Posterior cingulate gyrus (tissue), 11 donors: ENCODE measurements at places on chromosomes 13 and 19.

DNA sequence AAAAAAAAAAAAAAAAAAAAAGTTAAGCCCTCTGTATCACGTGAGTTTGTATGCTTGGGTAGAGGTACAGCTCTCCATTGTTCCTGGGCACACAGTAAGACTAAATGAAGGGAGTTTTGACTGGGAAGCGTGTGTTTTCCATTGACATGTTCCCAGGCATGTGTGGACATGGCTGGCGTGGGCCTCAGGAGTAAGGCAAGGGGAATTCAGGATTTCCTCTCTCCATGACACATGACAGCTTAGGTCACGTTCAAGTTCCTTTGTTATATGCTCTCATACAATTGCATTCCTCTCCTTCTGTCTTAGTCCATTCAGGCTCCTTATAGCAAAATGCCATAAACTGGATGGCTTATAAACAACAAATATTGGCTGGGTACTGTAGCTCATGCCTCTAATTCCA lies 17.1 kb upstream of the MAP3K10 start:
- DNase-seq: no peak

DNA sequence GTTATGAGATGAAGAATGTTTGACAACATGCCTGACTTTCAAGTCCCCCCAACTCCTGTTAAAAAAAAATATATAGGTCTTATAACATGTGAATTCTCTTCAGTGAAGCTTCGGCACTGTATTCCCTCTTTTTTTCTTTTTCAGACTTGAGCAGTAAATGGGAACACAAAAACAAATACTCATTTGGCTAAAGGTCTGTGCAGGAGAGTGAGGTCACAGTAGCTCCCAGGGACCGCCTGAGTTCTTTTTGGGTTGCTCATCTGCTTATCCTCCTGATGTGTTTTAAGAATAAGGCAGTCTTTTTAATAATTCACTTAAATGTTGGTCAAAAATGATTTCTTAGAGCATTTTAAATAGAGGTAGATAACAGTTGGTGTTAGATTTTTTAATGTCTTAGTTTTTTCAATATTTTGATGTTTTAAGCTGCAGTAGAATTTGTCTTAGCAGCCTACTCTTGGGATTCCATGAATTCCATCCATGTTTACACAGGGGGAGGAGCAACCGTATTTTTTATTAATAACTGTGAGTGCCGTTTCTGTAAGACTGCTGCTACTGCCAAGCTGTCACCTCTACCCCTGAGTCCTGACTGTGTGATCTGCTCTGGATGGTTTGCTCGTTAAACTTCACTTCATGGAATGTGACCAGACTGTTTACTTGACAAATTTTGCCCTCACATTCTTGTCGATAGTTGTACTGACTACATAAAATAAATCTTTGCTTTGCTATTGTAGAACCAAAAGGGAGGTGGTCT lies 14.9 kb downstream of the HNRNPM start:
- DNase-seq: no peak

- no peak for DNase-seq
Measured at GRCh38 chr19:16111909-16112752, 442 bp downstream of the RAB8A start.

DNA sequence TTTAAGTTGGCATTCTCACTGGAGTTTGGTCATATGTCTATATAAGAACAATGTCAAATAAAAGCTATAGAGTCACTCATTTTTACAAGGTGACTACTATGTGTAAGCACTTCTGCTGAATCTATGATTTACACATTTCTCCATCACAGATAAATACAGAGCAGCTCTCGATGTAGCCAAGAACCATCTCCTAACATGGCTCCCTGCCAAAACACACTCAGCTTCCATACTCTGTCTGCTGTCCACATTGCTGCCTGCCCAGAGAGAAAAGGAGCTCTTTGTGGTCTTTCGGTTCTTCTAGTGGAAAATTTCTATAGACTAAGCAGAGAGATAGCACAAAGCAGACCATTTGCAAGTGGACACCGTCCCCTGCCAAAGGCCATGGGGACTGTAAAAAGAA lies 190.9 kb upstream of the KLF12 start:
- DNase-seq: no peak
